ENCODE measurements at places on chromosomes 6 and 20.

- no peak for DNase-seq
Measured at GRCh38 chr20:47314647-47315338, 41.7 kb downstream of the ZMYND8 start.

DNA sequence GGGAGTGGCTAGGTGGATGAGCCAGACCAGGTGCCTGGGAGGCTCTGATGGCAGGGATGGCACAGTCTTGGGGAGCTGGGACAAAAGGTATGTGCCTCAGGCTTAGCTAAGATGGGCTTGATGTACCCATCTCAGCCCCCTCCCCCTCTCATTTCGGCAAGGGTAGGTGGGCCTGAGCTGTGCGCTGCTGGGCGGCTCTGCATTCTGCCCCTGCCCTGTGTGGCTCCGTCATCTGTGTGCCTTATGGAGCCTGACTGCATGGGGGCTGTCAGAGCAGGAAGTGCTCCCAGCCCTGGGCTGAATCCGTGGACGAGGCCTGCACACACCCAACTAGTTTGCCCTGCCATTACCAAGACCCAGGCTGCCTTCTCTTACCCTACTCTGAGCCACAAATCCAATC, 54.7 kb downstream of the PYGB start:
- no peak for DNase-seq

GRCh38 chr6:145080651-145081050, 654.7 kb downstream of the EPM2A start:
- DNase-seq, result no peak

DNA sequence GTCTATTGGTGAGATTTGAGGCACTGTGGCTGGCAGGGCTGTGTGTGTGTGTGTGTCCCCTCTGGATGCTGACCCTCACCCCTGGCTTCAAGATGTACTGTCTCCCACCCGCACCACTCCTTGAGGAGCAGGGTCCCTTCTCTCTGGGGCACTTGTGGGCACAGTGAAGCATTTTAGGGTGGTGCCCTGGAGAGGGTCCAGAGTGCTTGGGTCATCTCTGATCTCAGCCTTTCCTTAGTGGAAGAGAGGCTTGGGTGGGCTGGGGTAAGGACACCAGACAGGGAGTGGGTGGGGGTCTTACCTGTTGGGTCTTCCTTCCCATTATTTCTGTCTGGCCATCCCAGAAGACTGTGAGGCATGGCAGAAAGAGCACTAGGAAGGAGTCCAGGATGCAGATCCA, 66.1 kb downstream of the EFCAB8 start:
- DNase-seq, result no peak

DNA sequence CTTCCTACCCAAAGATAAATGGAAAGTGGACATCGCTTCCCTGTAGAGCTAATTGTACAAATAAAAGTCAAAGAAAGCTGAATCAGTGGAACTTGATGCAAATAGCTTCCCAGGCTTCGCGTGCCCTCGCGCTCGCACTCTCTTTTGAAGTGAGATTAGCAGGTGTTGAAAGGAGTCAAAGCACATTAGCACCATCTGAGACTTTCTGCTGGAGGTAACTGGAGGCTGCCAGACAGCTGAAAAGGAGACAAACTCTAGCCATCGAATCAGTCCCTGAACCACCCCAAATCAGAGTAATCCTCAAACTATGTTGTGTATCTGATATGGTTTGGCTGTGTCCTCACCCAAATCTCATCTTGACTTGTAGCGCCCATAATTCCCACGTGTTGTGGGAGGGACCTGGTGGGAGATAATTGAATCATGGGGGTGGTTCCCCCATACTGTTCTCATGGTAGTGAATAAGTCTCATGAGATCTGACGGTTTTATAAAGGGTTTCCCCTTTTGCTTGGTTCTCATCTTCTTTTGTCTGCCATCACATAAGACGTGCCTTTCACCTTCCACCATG, 23.7 kb downstream of the SULF2 start:
- DNase-seq, result no peak

DNA sequence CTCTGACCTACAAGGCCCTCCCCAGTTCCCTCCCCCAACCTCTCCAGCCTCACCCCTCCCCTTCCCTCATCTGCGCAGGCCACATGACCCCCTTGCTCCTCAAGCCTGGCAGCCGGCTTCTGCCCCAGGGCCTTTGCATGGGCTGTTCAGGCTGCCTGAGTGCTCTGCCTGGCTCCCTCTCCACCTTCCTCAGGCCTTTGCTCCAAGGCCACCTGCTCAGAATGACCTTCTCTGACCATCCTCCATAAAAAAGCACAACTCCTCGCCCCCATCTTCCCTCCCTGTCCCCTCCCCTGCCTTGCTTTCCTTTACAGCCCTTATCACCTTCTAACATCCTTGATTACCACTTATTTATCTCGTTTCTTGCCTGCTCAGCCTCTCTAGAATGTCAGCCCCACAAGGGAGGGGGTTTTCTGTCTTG, 38.7 kb downstream of the SPDEF start:
- peak; percentile 85 for DNase-seq

DNA sequence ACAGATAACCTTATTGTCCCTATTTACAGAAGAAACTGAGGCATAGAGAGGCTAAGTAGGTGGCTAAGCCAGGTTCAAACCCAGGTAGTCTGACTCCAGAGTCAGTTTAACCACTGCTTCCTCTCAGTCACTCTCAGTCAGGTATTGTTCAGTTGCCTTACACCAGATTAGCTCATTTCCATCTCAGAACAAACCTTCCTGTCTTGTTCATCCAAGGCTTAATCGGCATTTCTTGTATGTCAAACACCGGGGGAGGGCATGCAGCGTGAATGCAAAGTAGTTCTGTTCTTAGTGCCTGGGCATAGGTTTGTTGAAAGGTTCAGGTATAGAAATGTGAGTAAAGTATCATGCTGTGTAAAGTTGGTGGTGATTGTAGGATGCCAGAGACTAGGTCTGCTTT, 51.7 kb downstream of the CTNNBL1 start:
- DNase-seq, result no peak

DNA sequence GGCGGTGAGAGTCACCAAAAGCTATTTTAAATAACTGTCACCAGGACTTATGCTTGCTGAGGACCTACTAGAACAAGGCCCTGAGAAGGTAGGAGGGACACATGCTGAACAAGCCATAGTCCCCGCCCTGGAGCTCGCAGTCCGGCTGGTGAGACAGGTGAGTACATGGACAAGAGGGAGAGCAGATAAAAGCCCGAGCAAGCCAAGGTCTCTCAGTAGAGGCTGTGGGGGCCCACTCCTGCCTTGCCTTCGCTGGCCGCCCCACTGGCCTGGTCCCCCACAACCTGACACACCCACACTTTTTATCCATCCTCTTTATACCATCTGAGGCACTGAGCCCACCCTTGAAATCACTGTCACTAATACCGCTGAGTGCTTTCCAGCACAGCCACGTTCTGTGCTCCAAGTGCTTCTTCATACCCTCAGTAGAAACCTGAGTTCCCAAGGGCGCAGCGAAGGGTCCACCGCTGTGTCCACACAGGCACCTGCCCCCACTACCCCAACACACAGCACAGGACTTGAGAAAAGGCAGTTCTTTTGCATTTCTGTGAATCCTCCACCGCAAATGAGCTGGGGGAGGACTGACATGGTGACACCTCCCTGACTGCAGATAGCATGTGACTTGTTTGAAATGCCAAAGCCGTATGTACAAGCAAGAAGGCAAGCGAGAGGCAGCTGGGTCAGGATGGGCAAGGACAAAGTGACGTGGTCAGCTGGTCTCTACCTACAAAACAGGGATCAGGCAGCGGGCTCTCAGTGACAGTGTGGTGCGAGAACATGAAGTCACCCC, 12.1 kb downstream of the DDRGK1 start:
- no peak for DNase-seq

- no peak for DNase-seq
Measured at GRCh38 chr20:10659651-10660601, 13.9 kb downstream of the JAG1 start.

GRCh38 chr6:49565855-49566254, 15.4 kb downstream of the C6orf141 start:
- no peak for DNase-seq

- no peak for DNase-seq
Measured at GRCh38 chr6:113540466-113540865, 316.7 kb upstream of the MARCKS start.

GRCh38 chr6:112591329-112591728, 244.2 kb downstream of the RFPL4B start:
- no peak for DNase-seq

DNA sequence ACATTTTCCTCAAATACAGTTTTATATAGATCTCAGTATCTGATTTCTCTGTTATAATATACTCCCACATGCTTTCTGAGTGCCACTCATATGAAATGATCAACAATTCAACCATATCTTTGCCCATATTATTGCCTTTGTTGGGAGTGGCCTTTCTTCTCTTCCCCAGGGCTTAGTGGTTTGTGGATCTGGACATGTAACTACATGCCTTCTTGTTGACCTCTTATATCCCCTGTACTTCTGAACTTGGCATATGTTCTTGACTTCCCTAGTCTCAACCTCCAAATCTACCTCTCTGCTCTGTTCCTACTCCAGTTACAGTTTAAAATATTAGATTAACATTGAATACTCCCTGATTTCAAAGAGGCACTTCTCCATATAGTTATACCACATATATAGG, 34.3 kb upstream of the PRIM2 start:
- no peak for DNase-seq

DNA sequence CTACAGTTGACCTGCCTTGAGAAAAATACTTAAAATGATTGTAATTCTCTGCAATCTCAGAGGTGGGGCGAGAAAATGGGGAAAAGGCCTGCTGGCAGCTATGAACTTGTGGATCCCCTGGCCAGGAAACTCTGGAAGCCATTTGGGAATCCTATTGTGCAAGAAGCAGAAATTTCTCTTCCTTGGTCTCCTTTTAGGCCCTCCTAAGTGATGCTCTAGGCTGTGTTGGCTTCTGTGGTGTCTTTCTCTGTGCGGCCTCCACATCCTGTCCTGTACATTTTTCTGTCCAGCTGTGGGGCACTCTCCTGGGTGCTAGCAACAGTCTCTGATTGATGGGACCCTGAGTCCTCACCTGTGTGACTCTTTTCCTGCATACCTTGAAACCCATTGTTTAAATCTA, 290.9 kb downstream of the FARS2 start:
- DNase-seq, result no peak

DNA sequence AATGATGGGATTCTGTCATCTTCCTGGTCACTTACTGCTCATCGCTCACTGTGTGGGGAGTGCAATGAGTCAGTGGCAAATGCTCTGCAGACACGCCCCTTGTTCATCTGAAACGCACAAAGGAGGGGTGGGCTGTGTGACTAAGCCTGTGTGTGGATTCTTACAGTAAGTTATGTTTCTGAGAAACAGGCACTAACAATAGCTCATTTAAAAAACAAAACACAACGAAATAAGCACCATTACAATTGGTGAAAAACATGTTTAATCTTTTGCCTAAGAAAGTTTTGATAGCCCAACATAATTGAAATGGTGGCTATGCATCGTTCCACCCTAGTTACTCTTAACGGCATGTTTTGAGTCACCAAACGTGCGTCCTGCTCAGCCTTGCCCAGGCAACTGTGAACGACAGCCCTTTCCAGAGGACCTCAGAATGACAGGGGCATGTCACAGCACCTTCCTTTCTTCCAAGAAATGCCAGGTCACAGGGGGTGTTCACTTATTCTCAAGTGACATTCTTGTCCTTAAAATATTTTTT, 118.4 kb upstream of the SGK1 start:
- peak; percentile 55 for DNase-seq

GRCh38 chr20:32971703-32972161, 32.5 kb downstream of the SUN5 start:
- no peak for DNase-seq

- no peak for DNase-seq
Measured at GRCh38 chr6:10557913-10558312, 36.8 kb downstream of the GCNT2 start.

- DNase-seq, result no peak
Measured at GRCh38 chr20:16279320-16279719, 293.9 kb downstream of the KIF16B start.

- no peak for DNase-seq
Measured at GRCh38 chr6:34571388-34571787, 15.3 kb upstream of the SPDEF start.

DNA sequence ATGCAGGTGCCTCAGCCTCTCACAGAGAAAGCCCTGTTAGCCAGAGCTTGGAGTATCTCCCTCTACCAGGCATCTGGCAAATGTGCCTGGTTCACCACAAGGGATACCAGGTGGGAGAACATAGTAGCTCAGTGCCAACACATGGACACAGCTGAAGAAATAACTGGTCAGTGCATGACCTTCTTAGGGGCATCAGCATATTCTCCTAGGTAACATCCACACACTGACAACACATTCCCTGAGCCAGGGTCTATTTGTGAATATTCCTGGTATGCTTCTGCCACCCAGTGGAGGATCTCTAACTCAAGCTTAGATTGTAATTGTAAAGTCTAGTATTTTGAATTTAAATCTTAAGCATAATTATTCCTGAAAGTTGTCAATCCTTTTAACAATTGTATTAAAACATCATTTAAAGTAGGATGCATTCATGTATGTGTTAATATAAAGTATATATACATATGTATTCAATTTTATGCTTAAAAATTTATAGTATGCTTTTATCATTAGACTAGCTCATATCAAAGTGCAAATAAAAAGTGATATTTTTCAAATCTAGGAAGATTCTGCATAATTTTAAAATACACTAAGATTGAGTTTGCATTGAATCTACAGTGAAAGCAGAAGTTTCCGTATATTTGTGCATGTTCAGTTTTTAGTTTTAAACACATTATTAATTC, 45.3 kb upstream of the COL21A1 start:
- DNase-seq, result peak; percentile 27

DNA sequence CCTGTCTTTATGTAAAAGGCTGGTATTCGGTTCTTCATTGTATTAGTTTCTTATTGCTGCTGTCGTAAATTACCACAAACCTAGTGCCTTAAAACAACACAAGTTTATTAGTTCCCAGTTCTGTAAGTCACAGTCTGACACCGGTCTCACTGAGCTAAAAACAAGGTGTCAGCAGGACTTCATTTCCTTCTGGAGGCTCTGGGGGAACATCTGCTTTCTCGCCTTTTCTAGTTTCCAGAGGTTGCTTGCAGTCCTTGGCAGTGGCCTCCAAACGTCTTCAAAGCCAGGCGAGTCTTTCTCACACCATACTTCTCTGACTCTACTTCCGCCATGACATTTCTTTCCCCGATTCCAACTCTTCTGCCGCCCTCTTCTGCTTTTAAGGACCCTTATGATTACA, 43.0 kb upstream of the ZFAND3 start:
- no peak for DNase-seq

DNA sequence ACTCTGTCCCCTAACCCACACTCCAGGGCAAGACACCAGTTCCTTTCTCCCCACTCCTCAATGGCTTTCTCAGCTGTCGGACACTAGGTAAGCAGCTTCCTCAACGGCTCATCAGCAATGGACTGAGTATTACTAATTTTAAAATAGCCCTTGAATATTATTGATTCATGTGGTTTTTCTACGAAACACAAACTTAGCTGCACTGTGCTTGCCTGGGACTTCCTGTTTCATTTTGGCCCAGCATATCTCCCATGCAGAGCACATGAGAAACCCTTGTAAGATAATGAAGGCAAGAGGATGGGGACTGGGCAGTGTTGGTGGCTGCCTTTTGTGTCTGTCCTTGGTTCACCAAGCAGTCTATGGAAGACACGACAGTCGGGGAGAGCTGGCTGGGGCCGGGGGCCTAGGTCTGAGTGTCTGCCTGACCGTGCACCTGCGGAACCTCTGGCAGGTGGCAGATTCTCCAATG, 48.9 kb downstream of the RNASET2 start:
- DNase-seq, result no peak
